Thoracic aorta (tissue), 2 donors: ENCODE measurements at places on chromosomes 3 and 15.

- no peak for DNase-seq
Observed at GRCh38 chr3:96705895-96706294, 108.5 kb upstream of the EPHA6 start.

DNA sequence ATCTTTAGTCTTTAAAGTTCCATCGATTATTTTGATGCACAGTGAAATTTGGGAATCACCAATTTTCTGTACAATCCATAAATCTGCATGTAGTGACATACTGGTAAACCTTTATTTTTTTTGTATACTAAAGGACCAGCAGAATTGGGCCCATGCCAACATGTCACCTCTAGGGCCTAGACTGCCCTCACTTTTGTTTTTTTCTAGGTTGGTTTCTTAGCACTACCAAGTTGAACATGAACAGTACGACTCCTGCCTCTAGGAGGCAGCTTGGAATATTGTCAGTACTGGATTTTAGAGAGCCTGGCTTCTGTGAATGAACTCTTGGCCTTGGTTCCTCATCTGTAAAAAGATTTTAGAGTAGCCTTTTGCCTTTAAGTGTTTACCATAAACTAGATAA is 32.3 kb downstream of the NKIRAS1 start:
- no peak for DNase-seq

DNA sequence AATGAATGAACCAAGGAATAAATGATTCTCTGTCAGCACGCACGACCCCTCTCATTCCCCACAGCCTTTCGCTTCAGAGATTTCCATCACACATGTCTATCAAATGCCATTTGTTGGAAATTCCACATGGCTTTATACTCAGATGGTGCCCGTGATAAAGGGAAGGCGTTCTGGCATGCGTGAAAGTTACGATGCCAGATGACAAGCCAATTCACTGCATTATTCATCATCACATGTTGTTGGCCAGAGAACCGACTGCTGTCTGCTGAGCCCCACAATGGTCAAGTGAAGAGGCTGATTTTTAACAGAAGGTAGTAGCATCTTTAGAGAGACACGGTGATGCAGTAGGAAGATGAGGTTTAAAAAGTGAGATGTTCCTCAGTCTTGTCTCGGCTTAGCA is 74.1 kb upstream of the FRMD4B start:
- DNase-seq: no peak

- DNase-seq: no peak
Observed at GRCh38 chr3:107604057-107604822, 81.5 kb downstream of the BBX start.

DNA sequence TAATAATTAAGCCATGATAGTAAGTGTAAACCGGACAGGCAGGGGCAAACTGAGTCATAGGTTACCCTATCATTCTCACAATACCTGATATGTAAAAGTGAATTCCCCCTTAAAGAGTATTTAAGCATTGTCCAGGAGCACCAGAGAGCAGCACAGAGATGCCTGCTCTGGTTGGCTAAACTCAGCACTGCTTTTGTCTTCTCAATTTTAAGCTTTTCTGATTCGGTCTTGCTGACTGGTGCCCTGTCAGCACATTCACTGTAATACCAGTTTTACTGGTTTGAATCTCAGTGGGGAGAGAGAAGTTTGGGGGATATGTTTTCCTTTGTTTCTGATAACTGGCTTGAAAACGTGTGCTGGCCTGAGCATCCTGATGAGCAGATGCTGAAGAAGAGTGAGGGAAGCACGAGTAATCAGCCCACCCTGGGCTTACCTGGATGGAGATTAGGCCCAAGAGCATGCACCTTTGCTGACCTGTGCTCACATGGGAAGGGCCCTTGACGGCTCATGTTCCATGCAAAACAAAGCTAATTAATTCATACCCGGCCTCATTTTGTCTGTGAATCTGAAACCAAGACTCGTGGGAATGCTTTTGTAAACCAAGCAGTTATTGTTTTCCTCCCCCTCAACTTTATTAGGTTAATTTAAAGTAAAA is 208.5 kb upstream of the MRPL3 start:
- DNase-seq: no peak

DNA sequence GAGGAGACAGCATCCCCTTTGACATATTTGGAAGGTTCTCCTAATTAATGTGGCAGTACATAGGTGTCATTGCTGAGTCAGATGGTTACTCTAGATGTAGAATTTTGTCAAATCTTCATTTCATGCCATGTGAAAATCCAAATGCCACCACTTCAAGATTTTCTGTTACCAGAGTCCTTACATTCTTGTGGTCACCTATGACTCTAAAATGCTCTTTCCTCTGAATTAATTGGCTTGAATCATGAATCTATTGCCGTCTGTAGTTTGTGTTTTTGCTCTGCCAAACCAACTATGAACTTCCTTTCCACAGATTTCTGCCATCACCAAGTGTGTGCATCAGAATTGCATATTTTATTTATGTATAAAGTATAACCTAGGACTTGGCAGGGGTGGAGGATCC is 269.4 kb upstream of the ZPLD1 start:
- DNase-seq: no peak

DNA sequence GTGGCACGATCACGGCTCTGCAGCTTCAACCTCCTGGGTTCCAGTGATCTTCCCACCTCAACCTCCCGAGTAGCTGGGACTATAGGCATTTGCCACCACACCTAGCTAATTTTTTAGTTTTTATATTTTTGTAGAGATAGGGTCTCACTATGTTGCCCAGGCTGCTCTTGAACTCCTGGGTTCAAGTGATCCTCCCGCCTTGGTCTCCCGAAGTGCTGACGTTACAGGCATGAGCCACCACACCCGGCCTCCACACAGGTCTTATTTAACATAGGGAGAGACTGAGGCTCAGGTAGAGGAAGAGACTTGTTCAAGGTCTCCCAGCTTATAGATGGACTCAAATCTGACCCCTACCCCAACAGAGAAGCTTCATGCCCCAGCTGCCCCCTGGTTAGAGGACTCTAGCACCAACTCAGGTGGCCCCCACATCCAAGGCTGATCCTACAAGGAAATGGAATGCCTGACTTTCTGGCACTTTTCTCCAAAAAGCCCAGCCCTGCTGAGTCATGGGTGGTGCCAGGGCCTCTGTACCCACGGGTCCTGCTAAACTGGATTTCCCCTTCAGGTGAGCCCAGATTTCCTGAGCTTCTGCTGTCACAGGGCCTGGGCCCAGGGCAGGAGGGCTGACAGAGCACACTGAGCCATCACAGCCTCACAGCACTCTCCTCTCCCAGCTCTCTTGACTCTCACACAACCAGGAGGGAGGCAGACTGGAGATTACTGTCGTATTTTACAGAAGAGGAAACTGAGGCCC is 5.6 kb downstream of the TMEM40 start:
- no peak for DNase-seq

DNA sequence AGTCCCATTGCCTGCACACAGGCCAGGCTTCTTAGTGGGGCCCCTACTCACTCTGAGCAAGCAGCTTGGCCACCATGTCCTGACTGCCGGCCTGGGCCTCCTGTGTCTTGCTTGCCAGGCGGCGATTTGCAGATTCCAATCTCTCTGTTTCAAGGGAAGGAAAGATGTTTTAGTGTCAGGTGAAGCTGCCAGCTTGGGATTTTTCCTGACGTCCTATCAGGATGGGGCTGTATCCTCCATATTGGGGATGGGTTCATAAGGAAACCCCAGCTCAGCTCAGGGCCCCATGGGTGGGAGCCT is 8.5 kb downstream of the AMOTL2 start:
- no peak for DNase-seq

- no peak for DNase-seq
Observed at GRCh38 chr3:174100744-174101143, 703.2 kb downstream of the NLGN1 start.

GRCh38 chr15:62844564-62845240 is 197.8 kb upstream of the TPM1 start:
- no peak for DNase-seq

DNA sequence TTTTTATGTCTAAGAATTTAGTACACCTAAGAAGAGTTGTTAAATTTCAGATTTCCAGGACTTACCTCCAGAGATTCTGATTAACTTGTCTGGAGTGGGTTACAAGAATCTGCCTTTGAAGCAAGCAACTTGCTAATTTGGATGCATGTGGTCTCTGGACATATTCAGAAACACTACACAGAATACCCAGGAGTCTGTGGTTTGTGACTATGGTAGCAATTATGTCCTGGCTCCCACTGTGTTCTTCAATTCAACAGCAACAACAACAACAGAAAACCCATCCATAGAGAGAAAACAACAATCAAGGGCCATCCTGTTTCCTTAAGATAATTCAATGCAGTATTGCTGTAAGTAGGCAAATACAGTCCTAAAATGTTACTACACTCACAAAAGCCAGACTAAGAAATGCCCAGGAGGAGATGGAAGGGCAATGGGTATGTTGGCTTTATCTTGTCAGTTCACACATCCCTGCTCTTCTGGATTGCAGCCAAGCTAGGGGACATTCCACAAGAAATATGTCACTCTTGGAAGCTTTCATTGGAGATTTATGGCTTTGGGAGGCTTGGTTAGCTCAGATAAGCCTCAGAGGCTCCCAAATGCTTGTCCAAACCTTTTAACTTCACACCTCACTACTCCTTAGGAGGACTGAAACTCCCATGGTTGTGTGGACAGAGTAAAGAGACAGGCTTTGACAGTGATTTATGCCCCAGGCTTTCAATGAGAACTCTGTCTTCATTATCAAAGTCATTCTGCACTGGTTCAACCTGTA is 99.4 kb upstream of the MRPL3 start:
- no peak for DNase-seq

GRCh38 chr15:60593170-60593478 is 114.2 kb upstream of the ICE2 start:
- no peak for DNase-seq

GRCh38 chr15:41937568-41937923 is 34.8 kb downstream of the EHD4 start:
- no peak for DNase-seq

DNA sequence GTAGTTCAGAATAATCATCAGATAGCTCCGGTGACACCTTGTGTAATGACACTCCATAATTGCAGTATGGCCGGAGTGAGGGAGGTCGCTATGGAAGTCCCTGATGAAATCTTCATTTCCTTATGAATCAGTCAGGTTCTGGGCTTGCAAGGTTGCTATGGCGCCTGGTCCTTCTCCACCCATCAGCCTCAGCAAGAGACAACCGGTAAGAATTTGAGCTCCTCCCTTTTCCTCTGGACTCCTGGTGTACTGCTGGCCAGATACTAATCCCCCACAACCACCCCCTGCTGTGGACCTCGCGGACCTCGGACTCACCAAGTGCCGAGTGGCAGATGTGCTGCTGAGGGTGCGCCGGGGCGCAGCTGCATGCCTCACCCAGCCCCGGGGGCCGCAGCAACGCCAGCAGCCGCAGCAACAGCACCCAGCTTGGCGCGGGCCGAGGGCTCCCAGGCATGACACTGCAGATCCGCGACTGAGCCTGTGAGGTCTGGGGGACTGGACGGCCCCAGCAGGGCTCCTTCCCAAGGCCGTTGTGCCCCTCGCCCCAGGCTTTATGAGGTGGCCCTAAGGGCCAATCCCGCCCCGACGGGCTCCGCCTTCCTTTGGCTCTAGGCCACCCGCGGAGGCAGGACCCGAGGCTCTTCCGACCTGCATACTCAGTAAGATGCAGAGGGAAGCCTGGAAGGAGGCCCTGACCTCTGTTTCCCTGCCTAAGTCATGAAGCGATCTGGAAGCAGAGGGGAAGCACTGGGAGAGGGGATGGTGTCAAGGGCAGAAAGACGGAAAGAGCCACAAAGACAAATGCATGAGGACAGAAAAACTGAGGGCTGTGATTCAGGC is at the start of gene TIMP4:
Gene TIMP4, minus strand, starts transcription at position 526 of the 840 bp plus-strand sequence. Its CDS starts 72 bp downstream, at position 454.
- DNase-seq: no peak

GRCh38 chr3:177466074-177466473 is 268.8 kb upstream of the TBL1XR1 start:
- no peak for DNase-seq

GRCh38 chr15:24848050-24848449 is 106.7 kb upstream of the SNRPN start:
- no peak for DNase-seq

DNA sequence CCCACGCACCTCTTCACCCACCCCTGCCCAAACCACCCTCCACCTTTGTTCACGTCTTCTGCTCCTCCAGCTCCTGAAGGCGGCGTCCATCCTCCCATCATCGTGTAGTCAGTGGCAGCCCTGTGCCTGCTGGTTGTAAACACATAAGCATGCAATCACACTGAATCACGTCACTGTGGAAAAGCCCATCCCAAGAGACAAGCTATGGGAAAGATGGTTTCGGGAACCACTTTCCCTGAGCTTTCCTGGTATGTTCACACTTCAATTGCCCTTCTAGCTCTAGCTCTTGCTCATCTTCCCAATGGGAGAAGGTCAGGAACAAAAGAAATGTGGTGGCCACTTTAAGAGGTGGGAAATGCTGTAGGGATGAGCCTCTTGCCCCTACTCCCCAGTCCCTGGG is 14.4 kb upstream of the GOLGA8J start:
- no peak for DNase-seq

- DNase-seq: no peak
Observed at GRCh38 chr3:38118421-38119247, 18.3 kb downstream of the ACAA1 start.

DNA sequence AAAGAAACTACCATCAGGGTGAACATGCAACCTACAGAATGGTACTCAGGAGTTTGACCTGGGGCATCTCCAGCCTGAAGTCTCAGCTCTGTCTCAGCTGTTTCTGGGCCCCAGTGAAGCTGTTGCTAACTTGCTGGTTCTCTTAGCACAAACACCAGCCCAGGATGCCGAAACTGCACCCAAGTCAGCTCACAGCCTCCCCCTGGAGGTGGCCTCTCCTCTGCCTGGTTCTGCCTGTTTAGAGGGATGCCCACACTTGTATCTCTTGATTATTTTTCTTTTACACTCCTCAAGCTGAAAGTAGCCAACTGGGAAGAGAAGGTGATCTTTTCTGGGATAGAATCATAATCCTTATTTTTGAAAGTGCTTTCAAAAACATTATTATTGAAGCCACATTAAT is 289.0 kb upstream of the RASGRP1 start:
- DNase-seq: no peak

- DNase-seq: no peak
Observed at GRCh38 chr15:70045045-70045444, 52.7 kb downstream of the TLE3 start.

DNA sequence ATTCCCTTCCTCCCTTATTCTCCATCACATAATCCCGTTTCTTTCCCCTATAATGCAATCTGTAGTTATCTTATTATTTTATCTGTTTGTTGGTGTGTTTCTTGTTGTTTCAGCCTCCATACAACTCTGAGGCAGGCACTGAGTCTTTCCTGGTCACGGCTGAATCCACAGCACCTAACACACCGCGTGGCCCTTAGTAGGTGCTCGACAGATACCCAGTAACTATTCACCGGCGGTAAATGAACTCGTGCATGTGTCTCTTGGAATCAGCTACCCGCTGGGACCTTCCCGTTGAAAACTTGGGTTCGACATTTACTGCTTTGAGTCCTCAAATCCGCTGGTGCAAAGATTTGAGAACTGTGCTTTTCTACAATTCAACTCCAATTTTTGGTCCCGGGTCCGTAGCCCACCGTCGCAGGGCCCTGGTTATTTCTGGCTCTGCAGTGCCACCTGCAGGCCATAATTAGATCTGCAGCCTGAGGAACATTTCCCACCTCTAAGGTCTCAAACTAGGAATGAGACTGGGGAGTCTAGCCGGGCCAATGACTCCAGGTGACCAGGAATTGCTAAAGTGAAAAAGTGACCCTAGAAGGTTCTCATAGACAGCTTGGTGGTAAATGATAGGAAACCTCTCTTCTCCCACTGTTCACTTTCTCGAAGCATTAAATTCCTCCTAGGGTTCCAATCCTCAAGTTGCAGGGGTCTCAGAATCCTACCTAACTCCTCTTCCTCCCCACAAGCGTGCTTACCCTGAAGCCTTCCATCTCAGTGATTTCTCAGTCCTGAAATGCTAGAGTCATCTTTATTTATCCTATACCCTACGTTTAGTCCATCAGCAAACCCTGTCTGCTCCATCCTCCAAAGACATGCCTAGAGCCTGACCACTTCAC is 40.0 kb upstream of the TRH start:
- DNase-seq: no peak
